ENCODE measurements at places on chromosomes 13 and 19. TPM values are rescaled to one million over a fixed set of nuclear protein-coding genes. Genes with fewer than 3 reads are reported as not detected.

GRCh38 chr13:69948016-69948415 is 159.6 kb upstream of the ATXN8OS start:
- DNase-seq, result no peak

The MEIS3 gene
- 3.4 TPM for total RNA-seq

- no peak for DNase-seq
These were observed 617.2 kb upstream of the GPC6 start for GRCh38 chr13:92609376-92609775.

- no peak for DNase-seq
These were observed 16.9 kb downstream of the TMPRSS9 start for GRCh38 chr19:2376784-2377519.

DNA sequence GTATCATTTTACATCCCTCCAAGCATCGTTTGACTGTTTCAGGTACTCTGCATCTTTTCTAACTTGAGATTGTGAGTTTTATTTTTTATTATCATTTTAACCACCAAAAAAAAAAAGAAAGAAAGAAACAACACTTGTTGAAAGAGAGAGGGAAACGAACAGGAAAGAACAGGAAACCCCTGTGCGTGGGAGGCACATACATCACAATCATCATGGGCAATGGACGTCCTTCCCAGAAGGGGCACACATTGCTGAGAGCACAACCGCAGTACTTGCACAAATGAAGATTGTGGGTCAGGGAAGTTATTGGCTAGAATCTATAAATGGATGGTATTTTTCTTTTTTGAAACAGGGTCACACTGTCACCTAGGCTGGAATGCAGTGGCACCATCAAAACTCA is 1.7 kb downstream of the CLC start:
- no peak for DNase-seq

DNA sequence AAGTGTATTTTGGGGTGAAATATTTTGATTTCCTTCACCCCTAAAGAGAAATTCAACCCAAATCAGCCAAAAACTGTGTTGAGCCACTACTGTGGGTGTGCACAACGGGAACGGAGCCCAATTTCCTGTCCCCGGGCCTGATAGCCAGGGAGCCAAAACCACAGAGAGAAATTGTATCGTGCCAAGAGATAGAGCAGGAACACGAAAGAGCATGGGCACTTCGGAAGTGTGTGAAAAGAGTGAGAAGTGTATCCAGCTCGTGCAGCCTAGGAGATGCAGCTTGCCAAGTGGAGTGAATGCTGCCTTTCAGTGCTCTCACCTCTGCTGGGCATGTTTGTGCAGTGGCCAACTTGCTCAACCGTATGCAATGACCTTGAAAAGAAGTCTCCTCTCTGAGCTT is 19.4 kb upstream of the PLEKHF1 start:
- peak; percentile 68 for DNase-seq

DNA sequence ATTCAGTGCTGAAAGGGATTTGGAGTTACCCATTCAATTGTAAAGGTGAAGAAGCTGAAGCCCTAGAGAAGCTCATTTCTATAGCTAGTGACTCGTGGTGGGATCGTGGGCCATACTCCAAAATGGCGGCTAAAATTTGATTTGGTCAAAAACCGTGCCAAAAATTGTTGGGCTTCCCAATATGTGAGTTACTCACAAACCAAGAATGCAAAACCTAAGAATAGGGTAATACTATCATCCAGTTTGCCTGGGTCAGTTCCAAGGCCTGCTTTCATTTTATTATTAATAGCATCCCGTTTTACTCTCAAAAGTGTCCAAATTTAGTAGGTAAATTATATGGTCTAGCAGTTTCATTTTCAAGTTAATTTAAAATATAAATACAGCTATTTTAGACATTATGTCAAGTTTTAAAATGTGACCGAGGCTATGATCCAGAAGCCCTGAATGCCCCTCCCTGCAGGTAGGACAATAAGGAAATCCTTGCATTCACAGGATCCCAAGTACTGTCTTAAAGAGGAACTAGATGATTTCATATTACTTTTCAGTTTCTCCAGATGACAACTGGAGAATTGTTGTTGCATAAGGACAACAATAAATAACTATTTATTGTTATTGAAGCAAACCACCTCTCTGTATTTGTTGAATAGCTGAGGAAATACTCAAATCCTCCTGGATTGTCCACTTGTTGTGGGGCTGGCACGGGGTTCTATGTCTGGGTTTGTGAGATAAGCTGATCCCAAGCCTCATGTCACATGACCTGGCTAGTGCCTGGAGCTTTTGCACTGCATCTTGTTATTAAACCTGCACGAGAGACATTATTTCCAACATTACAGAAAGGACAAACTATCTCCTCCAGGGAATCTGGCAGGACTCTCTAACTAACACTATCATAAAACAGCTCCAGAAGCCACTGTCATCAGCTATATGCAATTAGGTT is 11.6 kb upstream of the RAP2A start:
- no peak for DNase-seq

The OR7C1 gene
- total RNA-seq, result not detected

All from left ventricle myocardium superior (tissue), 1 donor.